ENCODE measurements at places on chromosomes 1 and 21.

DNA sequence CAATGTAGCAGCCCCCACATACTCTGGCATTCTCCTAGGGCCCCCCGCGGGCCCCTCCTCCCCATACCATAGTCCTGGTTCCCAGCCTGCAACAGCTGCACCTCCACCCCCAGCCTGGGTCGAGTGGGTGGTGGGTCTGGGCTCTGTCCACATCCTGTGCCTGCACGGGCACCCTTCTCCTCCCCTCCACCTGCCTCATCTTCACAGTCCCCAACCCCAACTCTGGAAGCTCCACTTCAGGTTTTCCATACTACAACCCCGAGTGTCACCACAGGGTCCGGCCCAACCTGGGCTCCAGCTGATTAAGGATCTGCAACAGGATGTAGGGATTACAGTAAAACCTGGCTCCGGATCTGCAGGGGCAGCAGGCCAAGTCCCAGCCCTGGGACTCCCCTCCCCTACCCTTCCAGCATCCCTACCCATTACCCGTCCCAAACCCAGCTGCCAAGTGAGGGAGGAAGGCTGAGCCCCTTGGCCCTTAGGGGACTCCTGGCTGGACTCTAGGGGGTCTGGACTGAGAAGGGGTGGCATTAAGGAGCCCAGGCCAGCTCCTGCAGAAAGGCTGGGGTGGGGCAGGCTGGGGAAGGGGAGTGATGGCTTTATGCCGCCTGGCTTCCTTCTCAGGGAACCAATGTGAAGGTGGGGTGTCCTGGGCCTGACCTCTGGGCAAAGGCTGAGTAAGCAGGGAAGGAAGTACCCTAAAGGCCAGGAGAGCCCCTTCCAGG is 116.8 kb downstream of the CASZ1 start:
- DNase-seq, result no peak

DNA sequence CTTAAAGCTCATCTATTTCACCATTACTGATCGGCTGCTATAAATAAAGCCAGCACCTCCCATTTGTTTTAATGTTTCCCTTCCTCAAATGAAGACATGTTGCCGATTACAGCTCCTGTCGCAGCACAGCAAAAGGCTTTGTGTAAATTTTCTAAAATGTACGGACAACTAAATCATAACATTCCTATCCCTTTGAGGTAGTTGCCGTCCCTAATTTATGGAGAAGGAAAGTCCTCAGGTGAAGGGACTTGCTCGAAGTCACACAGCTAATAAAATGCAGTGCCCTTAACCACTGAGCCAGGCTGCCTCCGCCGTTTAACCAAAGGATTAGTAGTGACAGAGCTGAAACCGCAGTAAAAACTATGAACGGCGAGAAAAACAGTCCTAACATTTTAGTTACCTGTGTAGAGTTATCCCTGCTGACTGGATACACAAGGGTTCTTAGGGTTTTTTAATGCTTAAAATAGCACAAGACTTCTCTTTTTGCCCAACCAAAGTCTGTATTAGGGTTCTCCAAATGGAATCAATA is 871 bp downstream of the PINK1 start:
- no peak for DNase-seq

DNA sequence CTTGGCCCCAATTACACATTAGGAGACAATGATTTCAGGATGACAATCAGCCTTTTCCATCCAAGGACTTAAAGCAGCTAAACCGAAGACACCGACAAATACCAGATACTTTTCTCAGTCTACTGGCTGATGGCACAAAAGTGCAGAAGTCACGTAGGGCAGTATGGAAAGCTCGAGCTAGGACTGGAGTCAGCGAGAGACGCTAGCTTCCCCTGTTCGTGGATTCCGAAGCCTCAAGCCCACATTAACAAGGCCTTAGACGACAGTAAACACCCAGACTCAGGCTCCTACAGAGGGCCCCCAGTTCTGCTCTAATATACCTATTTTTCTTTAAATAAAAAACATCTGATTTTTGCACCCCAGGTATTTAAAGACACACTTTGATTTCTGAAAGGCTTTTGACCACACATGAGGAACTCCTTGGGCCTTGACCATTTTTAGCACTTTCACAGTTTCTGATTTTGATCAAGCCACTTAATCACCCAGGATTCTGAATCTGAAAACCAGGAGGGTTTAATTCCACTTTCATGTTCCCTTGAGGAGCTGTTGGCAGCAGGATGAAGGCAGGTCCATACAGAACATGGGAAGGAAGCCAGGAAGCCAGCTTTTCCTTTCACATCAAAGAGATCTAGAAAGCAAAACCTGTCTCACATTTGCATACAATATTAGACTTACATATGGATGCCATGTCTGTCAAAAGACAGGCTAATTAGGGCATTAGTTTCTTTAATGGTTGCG is 204.1 kb downstream of the GABPA start:
- DNase-seq, result no peak

GRCh38 chr1:63758791-63759190 is 15.0 kb upstream of the ROR1 start:
- no peak for DNase-seq

GRCh38 chr1:208042041-208042615 is 131.2 kb upstream of the CD34 start:
- DNase-seq, result no peak

- DNase-seq, result no peak
Measured at GRCh38 chr1:214429951-214430770, 121.2 kb downstream of the PTPN14 start.
